ENCODE measurements at places on chromosomes 3 and 15. TPM values are rescaled to one million over a fixed set of nuclear protein-coding genes. Genes with fewer than 3 reads are reported as not detected.

DNA sequence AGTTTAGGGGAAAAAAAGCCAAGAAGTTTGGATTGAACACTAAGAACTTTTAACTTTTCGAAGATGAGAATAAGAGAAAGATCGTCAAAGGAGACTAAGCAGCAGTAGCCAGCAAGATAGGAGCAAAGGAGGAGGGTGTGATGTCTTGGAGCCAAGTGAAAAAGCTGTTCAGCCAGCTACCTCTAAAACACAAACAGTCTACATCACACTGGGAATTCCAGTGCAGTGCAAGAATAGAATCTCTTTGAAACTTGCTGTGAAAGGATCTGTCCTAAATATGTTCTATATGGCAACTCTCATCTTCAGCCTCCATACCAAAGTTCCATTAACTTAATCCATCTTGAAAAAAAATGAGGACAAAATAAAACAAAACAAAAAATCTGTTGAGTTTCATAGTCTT is 541.5 kb downstream of the MAGI1 start:
- DNase-seq: no peak

DNA sequence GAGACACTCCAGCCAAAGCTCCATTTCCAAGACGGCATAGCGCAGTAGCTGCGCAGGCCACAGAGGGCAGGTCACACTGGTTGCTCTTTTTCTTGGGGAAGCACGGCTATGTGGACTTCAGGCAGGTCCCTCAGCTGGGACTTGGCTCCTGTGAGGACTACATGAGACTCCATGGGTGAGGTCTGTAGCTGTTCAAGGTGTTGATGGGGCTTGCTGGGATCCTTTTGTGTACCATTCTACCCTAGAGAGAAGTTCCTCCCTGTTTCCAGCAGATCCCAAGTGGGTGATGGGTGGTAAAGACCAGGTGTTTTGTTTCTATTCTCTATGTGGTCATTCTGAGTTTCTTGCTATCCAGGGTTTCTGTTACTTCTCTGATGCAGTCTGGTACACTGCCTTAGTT is 183.3 kb downstream of the LPP start:
- no peak for DNase-seq

- no peak for DNase-seq
These were observed 37.9 kb upstream of the THUMPD3 start for GRCh38 chr3:9324944-9325343.

- DNase-seq: no peak
These were observed 268.8 kb downstream of the ZBTB20 start for GRCh38 chr3:114878114-114878839.

- DNase-seq: no peak
These were observed 55.3 kb upstream of the SLC6A6 start for GRCh38 chr3:14347110-14347509.

GRCh38 chr3:156948402-156949210 is 122.5 kb downstream of the LEKR1 start:
- DNase-seq: no peak

GRCh38 chr15:98009169-98009568 is 48.7 kb downstream of the ARRDC4 start:
- no peak for DNase-seq

GRCh38 chr3:13544951-13545651 is 3.8 kb upstream of the FBLN2 start:
- no peak for DNase-seq

- DNase-seq: no peak
These were observed 1032.1 kb downstream of the NTRK3 start for GRCh38 chr15:87224404-87224803.

GRCh38 chr3:112261742-112262141 is 32.3 kb downstream of the SLC9C1 start:
- DNase-seq: no peak

DNA sequence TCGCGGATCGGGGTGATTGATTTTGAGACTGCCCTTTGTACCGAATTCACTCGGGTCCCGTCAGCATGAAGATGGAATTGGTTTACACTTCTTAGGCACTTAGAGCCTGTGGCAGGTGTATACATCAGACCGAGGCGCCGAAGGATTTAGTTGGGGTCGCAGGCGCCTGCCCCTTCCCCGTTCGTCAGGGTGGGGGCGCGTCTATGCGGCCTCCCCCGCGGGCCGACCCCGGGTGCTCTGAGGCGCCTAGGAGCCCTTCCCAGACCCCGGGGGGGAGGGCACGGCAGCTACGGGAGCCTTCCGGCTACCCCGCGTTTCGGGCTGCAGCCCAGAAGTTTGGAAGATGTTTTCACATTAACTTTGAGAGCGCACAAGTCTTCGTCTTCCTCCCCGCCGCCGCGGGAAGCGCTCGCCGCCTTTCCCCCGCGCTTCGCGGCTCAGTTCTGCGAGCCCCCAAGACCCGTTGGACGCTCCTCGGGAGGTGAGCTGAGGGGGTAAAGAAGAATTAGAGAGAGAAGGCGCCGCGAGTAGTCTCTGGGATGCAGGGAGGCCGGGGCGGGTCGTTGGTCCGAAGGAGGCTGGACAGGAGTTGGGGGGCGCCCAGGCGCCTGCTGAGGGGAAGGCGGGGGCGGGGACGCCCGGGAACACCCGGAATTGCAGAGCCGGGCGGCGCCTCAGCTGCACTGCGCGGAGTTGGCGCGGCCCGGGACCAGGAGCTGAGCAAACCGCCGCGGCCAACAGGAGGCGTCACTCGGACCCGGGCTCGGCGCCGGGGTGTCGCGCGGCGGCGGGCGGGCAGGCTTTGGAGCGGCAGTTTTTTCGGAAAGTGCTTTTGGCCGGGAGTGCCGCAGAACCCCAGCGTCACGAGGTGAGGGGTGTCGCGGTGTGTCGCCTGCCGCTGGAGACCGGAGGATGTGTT is 780 bp downstream of the TIPARP start:
- DNase-seq: no peak

- DNase-seq: no peak
These were observed 185.6 kb downstream of the PLCL2 start for GRCh38 chr3:17070161-17070959.

DNA sequence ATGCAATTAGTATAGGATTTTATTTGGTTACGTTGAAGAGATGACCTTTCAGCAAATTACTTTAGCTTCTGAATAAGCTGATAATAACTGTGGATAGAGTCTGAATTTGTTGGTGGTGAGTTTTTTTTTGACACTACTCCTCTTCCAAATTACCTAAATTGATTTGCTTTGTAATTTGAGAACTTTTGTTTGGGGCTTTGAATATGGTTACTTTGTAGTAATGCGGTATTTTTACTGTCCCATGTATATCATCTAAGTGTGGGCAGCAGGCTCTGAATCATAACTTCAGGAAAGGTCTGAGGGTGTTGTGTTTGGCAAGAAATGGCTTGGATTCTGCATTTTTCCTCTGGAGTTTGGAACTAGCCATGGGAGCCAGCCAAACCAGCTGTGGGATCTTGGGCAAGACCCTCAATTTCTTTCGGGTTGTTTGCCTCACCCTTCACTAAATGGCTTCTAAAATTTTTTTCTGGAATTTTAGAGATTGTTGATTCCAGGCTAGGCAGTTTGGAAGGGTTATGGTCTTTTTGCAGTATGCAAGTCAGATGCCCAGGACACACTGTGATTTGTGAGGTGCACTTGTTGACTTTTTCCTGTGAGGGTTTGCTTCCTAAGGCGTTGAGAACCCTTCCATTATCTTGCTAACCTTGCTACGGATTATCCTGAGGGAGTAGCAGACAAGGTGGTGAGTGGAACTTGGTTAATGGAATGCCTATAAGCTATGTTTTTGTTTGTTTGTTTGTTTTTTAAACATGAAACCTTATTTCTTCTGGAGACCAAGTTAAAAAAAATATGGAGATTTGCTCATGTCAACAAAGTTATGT is 10.4 kb downstream of the PTPRG start:
- no peak for DNase-seq

DNA sequence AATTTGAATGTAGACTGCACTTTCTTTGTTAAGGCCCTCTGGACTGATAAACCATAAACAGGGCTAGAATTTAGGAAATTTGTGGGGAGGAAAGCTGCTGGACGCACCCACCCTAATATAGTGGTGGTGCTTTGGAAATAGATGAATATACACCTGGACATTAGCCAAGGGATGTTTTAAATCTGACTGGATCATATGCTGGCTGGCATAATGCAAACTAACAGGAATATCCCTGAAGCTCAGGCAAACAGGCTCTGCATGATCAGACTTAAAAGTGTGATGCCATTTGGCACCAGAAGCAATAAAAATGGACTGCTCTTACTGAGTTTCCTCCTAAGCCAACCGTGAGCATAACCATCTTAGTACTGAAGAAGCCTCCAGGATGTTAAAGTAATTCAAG is 465.8 kb upstream of the ROBO1 start:
- no peak for DNase-seq

GRCh38 chr3:119630880-119631329 is 29.5 kb downstream of the POPDC2 start:
- no peak for DNase-seq

- no peak for DNase-seq
These were observed at the start of gene SNX22 for GRCh38 chr15:64151727-64152506. TSS of gene SNX22 (plus strand) at chr15:64151731. CDS start at chr15:64151776, 45 bp downstream.

- no peak for DNase-seq
These were observed 359.6 kb upstream of the NECTIN3 start for GRCh38 chr3:110711851-110712516.

- DNase-seq: no peak
These were observed 148.0 kb upstream of the TPM1 start for GRCh38 chr15:62894322-62895085.

DNA sequence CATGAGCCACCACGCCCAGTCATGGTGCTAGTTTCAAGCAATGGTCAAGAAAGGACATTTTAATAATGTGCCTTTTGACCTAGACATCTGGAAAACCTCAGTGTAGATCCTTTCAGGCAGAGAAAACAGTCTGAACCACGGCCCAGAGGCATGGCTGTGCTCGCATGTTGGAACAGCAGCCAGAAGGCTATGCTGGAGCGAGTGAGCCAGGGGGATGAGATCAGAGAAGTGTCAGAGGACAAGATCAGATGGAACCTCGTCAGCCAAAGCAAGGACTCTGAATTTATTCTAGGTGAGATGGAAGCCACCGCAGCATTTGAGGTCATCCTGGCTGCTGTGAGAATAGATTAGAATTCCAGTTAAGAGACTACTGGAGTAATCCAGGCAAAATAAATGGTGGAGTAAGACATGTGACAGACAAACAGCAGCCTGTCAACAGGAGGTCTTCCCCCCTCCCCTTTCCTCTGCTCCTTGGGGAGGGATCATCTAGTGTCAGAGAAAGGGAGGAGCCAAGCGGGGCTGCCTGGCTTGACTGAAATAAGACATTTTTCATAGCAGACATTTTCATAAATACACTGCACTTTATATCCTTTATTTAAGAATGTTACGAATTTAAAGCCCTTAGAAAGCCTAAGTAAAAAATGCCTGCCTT is 40.4 kb upstream of the ACKR4 start:
- DNase-seq: no peak

DNA sequence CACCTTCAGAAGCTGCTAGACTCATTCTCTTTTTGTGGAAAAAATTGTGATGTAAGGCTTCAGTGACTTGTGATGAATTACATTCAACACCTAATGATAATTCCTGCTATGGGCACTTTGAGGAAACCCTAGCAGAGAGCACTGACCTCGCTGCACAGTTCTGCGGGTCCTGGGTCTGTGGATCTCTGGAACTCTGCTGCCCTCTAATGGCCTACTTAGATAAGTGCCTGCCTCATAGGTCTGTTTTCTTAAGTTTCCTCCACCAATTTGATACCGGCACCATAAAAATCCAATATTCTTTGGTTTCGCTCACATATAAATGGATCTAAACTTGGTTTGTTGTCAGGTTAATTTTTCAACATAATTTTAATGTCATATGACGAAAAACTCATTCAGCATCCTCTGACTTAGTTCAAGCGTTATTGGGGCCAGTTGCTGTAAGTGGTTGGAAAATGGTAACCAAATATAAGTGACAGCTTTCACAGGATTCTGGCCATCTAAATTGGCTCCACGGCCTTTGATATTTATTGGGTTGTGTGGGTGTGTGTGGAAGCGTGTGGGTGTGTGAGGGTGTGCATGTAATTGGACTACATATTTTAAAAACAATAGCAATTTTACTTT is 10.4 kb downstream of the SLITRK3 start:
- peak; percentile 32 for DNase-seq

DNA sequence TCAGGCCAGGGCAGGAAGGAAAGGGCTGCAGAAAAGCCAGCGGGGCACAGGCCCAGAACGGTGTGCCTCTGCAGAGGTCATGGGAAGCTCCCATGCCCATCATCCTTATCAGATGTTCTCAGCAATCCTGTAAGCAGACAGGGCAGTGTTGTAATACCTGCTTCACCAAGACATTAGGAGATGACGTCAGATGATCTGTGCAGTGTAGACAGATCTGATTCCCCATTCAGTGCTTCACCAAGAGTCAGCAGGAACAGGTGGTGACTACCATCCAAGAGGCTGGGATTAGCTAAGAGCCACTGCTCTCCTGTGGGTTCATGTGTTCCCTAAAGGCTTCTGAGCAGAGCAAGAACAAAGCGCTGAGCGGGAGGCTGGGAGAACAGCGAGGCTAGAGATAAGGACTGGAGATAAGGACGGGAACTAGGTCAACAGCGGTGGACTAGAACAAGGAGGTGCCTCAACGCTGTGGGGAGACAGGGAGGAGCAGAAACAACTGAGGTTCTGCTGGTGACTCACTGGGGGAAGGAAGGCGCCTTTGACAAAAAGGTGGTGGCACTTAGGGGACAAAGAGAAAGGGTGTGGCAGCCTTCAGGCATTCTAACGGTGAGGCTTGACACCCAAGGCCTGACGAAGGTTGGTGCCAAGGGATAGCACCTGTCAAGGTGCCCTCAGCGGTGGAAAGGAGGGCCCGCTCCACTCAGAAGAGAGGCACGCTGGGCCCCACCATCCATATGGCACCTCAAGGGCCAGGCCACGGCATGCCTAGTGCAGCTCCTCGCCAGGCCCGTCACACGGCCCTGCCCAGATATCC is 28.4 kb downstream of the CCDC12 start:
- DNase-seq: no peak

- no peak for DNase-seq
These were observed 169.0 kb upstream of the BCL6 start for GRCh38 chr3:187914231-187914630.

DNA sequence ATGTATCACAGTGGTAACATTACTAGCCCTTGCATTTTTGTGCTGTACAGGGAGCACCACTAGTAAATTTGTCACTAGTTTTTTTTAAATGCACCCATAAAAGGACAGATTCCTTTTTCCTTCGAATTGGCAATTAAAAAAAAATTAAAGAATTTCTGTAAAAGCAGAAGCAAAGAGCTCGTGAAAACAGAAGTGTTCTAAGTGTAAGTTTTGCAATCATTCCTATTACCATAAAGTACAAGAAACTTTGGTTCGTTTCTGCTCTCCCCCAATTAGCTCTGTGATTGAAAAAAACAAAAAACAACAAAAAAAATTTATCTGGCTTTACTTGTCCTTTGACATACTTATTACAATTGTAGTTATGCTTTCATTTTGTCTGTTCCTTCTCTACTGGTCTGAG is 5.3 kb downstream of the SERP1 start:
- no peak for DNase-seq

DNA sequence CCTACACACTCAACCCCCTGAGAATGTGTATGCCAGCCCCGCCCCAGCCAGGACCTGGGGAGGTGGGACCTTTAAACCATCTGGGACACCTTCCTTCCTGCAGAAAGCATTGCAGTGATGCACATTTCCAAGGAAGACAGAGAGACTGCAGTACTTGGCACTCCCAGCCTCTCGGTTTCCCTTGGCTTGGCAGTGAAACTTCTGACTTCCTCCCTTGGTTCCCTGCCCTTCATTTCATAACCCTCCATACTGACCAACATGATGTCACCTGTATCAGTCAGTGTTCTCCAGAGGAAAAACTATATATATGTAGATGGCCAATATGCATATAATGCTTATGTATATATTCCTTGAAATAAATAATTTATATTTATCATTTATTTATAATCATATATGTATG is 103.2 kb downstream of the SST start:
- no peak for DNase-seq

The CCDC80 gene
- total RNA-seq: 0.64 TPM

The PRSS50 gene
- total RNA-seq: 0.13 TPM

The PEX5L gene
- 0.23 TPM for total RNA-seq

The SLC7A14 gene
- total RNA-seq: not detected

The PDCD6IP gene
- 205 TPM for total RNA-seq

Measured in Panc1 (cell line).